ENCODE measurements at places on chromosomes 13 and 19. TPM values are rescaled to one million over a fixed set of nuclear protein-coding genes. Genes with fewer than 3 reads are reported as not detected.

Gene EEF1AKMT1
- total RNA-seq = 9.1 TPM

Gene SRRM5
- total RNA-seq = 0.51 TPM

Gene RAB3D
- total RNA-seq = 32.7 TPM

Gene JAK3
- 33.3 TPM for total RNA-seq

Gene FFAR3
- 0.32 TPM for total RNA-seq

Gene OR4F17
- not detected for total RNA-seq

Gene ELANE
- 2.0 TPM for total RNA-seq

Gene URAD
- total RNA-seq = not detected

Gene CCDC169
- 1.5 TPM for total RNA-seq

Gene KLK2
- not detected for total RNA-seq

Gene ZNF611
- total RNA-seq = 28.5 TPM

Gene B9D2
- 5.6 TPM for total RNA-seq

Gene CCDC194
- total RNA-seq = 0.71 TPM

Gene ZNF587B
- 15.8 TPM for total RNA-seq

Gene TPTE2
- total RNA-seq = not detected

Gene NECTIN2
- total RNA-seq = 88.2 TPM

Gene CD79A
- 0.96 TPM for total RNA-seq

Gene AKAP8L
- 70.8 TPM for total RNA-seq

Gene F10
- 38.4 TPM for total RNA-seq

Gene MYO1F
- total RNA-seq = 30.3 TPM

Gene ISOC2
- total RNA-seq = 30.6 TPM

Gene SYT3
- 0.55 TPM for total RNA-seq

Gene MEIOSIN
- total RNA-seq = not detected

Gene ATP12A
- total RNA-seq = not detected

Gene ADM5
- 0.94 TPM for total RNA-seq

Gene KANK2
- 379 TPM for total RNA-seq

Gene ZNF285
- 3.1 TPM for total RNA-seq

Gene APOC1
- 22.2 TPM for total RNA-seq

Gene KCNJ14
- 1.1 TPM for total RNA-seq

Gene CGB1
- not detected for total RNA-seq

Gene MAST1
- 0.54 TPM for total RNA-seq

Gene GSX1
- not detected for total RNA-seq

Gene RUBCNL
- 12.8 TPM for total RNA-seq

Gene KLF16
- total RNA-seq = 17.3 TPM

Gene LCP1
- total RNA-seq = 76.5 TPM

Gene TSPAN16
- not detected for total RNA-seq

Gene IRF3
- total RNA-seq = 82.7 TPM

Gene RFPL4A
- not detected for total RNA-seq

Gene NKPD1
- not detected for total RNA-seq

Gene SPRED3
- total RNA-seq = 19.6 TPM

Gene ACER1
- not detected for total RNA-seq

Gene ZNF544
- 26.2 TPM for total RNA-seq
